ENCODE measurements at places on chromosomes 4 and X.

GRCh38 chrX:111102636-111103035 lies 6.6 kb downstream of the PAK3 start:
- DNase-seq = no peak

DNA sequence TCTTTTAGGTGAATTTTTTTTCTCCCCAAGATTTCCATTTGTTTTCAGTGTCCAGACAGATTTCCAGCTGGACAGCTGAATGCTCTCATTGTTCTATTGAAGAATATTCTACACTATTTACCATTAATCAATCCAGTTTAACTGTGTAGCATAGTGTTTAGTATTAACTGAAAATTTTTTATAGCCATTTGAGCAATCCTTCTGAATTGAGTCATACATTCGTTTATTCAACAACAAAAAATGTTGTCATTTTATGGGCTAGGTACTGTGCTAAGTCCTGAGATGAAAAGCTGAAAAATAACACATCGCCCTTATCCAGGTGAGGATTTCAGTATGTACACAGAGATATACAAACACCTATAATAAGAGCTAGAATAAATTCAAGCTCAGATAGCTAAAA lies 223.3 kb downstream of the COL25A1 start:
- no peak for DNase-seq

DNA sequence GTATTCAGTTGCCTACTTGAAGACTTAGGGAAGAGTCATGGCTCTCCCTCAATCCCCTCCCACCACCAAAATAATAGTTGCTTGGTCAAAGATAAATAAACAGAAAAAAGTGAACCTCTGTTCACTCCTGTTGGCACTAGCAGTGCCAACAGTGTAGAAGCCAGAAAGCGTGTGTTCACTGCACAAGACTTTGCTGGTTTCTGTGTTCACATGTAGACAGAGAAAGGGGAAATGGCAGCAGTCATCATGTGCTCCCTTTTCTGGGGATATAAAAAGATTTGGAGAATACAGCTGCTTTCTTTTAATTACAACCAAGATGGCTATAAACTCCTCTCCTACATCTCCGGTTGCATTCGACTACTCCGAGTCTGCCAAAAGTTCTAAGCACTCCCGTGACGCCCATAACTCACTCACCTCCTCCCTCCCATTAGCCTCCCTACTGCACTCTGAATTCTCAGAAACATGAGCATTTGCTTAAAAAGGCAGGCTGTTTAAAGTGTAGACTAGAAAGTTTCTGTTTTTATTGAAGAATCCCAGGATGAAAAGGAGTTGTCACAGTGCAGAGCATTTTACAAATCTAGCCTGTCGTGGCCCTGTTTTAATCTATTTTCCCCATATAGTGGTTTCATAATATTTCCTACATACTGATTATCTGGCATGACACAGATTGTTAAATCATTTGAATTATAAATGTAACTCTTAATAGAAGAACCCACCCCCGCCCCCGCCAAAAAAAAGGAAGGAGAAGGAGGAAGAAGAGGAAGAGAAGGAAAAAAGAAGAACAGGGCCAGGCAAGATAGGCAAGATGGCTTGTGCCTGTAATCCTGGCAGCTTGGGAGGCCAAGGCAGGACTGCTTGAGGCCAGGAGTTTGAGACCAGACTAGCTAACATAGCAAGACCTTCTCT lies 16.7 kb downstream of the LGI2 start:
- no peak for DNase-seq

DNA sequence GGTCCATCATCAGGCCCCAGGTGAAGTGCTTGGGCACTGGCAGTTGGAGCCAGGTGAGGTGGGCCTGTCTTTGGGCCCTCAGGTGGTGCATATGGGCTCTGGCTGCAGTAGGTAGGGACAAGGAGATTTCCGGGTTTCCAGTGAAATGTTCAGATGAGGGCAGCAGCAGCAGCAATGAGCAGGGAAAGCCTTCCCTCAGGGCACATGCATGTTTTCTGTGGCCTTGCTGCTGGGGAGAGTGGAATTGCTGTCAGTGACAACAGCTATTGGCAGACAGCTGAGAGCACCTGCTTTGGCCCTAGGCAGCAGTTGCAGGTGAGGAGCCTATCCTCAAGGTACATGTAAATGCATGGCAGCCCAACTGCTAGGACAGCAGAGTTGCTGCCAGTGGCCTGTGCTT lies 58.9 kb upstream of the QRFPR start:
- DNase-seq = no peak

DNA sequence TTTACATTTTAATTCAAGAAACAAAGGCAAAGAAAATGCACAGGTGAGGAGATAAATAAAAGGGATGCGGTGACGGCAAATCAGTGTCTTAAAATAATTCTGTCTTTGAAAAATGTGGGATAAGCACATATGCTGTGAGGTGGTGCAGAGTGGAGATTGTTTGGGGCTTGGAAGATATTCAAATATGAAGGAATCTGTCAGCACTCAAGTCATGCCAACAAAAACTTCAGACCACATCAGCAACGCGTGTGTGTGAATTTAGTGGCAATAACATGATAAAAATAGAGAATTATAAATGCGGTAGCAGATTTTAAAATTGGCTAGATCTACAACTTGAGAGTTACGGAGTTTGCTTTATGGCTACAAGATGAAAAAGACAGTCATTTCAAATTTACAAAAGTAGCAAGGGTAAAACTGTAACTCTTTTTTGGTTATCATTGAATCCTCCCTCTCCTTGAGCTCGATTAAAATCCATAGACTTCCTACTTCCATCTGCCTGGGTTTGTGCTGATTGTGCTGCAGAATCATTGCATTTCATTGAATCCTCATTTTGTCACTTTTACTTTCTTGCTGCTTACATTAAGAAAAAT lies 71.5 kb upstream of the VCX2 start:
- DNase-seq = no peak

- DNase-seq = no peak
These were observed 57.6 kb upstream of the LGI2 start for GRCh38 chr4:25088093-25088952.

- no peak for DNase-seq
These were observed 5.9 kb downstream of the ATOH1 start for GRCh38 chr4:93834249-93835066.

DNA sequence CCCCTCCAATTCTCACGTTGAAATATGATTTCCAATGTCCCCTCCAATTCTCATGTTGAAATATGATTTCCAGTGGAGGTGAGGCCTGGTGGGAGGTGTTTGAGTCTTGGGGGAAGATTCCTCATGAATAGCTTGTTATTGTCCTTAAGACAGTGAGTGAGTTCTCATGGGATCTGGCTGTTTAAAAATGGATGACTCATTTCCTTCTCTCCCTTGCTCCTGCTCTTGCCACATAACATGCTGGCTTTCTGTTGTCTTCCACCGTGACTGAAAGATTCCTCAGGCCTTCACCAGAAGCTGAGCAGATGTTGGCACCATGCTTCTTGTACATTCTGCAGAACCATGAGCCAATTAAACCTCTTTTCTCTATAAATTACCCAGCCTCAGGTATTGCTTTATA lies 346.8 kb upstream of the TECRL start:
- DNase-seq = no peak

GRCh38 chrX:153379508-153379907 lies 21.6 kb downstream of the PNMA6E start:
- DNase-seq = no peak

GRCh38 chr4:74410272-74410671 lies 34.7 kb upstream of the AREG start:
- DNase-seq = no peak
